ENCODE measurements at places on chromosomes 12 and 14.
A peak's percentile ranks its signal among the peaks of the same experiment; 100 is the strongest.

GRCh38 chr12:11763760-11764520 is 114.5 kb downstream of the ETV6 start:
- no peak for DNase-seq

DNA sequence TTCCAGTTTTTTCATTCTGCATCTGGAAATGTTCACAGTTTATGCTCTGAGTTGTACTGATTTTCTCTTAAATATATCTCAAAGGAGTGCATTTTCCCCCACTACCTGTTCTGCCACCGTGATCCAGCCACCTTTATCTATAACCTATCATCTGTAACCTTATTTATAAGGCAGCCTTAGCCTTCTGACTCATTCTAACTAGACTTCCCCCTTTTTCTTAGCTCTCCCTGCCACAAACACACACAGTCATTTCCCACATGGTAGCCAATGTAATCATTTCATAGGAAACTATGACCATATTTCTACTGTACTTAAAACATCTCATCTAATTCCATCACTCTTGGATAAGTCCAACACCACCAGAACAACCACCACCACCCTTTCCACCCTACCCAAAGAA is 10.8 kb upstream of the GYS2 start:
- DNase-seq: no peak

DNA sequence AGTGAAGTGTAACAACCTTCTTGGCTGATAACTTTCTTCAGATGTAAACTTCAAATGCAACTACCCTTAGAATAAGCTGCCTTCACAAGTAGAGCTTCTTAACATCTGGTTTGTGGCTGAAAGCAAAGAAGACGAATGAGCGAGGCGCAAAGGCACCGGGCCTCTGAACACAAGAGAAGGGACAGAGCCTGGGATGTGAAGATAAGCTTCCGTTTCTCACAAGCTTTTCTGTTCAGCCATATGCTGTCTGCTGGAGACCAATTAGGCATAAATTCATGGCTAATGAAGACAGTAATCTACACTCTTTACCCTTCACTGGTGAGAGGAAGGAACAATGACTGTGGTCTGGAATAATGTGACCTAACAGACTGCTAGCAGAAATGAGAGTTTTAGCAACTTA is 195.2 kb downstream of the ATXN7L3B start:
- no peak for DNase-seq

DNA sequence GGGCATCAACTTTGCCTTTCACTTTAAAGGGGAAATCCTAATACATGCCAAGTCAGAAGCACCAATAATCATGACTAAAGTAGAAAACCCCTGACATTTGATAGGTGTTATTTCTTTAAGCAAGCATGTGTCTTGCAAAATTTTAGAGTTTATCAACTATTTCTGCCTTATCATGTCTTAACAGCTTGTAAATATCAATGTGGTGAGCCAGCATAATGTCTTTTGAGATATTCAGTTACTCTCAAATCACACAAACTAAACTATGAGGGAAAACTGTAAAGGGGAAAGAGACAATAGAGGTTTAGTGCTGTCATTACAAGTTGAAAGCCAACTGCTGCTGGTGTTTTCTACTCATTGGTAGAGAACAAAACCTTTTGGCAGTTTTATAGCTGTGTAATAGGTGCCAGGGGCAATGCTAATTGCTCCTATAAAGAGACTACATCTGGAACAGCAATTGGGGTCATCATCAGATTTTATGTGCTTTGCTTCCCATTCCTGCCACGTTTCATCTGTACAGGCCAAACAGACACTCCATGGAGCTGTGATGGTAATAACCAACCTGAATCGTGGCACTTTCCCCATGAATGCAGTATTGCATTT is 1027.4 kb downstream of the FSCB start:
- no peak for DNase-seq

GRCh38 chr12:13152281-13152680 is 44.2 kb upstream of the EMP1 start:
- no peak for DNase-seq

GRCh38 chr14:77561881-77562280 is 54.6 kb downstream of the SPTLC2 start:
- no peak for DNase-seq

DNA sequence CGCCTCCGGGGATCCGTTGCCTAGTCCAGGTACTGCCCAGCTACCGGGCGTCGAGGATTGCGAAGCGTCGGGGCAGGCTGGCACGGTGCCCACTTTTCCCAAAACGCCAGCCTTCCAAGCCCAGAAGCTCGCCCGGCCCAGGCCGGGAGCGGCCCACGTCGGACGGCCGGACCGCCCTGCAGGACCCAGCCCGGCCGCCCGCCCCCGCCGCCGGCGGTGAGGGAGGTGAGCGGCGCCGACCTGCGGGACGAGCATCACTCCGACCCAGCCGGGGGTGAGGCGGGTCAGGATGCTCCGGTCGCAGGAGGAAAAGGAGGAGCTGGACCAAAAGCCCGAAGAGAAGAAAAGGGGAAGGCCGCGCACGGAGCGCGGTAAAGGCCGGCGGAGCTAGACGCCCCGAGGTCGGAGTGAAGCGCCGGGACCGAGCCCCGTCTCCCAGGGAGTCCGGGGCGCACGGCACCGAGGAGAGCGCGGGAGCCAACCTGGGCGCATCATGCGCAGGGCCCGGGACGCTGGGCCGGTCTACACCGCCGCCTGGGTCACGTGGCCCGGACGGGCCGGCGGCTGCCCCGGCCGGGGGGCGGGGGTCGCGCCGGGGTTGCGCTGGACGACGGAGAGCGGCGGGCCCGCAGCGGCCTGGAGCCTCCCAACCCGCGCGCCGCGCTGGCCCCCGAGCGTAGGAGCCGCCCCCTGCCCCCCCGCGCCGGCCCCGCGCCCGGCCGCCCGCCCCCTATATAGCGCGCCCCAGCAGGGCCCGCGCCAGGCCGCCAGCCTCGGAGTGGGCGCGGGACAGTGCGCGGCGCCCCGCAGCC is at the start of gene AQP5:
AQP5 (plus strand) TSS at position 762 of the 812 bp plus-strand sequence. CDS start 146 bp downstream, outside the sequence.
- no peak for DNase-seq

DNA sequence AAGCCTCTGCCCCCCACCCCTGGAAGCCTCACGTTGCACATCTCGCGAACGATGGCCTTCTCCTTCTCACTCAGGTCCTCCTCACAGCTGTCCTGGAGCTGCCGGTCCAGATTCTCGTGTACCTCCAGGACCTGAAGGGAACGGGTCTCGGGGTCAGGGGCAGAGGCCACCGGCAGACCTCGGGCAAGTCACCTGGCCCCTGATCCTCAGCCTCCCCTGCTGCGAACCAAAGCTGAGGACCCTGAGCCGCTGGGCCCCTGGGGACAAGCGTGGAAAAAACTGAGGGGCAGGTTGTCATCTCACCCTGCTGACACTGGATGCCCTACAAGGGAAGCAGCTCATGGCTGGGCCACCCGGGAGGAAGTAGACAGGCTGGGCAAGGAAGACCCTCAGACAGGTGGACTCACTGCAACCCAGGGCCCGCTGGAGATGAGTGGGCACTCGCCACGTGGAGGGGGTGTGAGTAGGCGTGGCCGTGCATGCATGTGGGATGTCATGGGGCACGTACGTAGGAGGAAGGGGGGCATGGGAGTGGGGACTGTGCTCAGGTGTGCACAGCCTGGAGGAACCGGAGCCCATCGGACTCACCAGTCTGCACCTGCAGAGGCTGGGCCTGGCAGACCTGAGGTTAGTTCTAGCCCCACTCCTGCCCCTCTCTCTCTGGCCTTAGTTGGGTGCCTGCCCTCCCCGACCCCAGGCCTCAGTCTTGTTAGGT is 35.1 kb downstream of the CCNK start:
- peak; percentile 70 for DNase-seq

DNA sequence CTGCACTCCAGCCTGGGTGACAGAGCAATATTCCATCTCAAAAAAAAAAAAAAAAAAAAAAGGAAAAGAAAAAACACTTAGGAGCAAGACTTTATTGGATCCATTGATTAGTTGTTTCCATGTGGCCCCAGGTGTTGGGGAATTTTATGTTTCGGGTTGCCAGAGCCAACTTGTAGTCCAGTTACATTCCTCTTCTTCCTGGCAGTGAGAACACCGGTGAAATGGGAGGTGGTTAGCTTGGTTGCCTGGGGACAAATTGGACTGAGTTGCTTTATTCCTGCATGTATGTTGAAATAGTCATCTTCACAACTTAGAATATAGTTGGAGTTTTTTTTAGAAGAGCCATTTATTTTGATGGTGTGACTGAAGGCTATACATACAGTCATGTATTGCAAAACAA is 12.6 kb downstream of the RCOR1 start:
- DNase-seq: no peak

DNA sequence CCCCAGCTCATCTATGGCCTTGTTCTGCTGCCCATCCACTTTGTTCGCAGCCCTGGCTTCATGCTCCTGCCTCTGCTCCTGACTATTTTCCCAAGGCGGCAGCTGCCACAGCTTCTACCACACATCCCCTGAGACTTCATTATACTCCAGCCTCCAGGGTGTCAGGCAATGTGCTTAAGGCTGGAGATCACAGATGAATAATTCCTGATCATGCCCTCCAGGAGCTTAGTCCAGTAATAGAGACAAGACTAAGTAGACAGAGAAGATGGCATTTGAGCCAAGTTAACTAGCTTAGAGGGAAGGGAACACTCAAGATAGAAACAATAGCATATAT is 7.1 kb downstream of the TAPBPL start:
- no peak for DNase-seq

DNA sequence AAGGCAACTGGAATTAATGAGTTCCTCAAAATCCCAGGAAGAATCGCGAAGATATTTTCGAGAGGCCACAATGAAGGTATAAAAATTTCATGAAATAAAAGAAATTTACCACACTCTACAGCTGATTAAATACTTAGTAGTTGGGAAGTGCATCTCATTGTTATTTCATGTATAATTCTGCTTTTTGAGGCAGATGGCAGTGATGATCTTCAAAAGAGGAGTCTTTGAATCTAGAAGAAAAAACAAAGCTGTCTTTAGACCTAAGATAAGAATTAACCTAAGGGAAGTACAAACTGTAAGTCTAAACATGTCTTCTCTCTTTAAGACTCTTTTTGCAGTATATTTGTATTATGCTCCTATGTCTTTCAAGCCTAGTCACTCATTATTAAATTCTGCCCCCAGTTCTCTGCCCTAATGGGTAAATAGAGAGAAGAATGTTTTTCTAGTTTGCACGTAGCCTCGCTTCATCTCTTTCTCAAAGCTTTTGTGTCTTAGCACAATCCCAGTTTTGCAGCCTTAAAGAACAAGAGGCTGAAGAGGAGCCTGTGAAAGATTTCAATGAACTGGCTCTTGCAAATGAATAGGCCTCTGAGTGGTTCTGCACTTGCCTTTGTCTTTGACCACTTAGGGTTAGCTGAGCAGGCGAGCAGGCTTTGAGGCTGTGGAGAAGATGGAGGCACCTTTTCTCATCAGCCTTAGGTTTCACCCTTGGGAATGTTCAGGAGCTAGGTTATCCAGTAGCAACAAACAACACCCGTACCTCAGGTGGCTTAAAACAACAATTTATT is 32.7 kb downstream of the CFAP54 start:
- DNase-seq: no peak

DNA sequence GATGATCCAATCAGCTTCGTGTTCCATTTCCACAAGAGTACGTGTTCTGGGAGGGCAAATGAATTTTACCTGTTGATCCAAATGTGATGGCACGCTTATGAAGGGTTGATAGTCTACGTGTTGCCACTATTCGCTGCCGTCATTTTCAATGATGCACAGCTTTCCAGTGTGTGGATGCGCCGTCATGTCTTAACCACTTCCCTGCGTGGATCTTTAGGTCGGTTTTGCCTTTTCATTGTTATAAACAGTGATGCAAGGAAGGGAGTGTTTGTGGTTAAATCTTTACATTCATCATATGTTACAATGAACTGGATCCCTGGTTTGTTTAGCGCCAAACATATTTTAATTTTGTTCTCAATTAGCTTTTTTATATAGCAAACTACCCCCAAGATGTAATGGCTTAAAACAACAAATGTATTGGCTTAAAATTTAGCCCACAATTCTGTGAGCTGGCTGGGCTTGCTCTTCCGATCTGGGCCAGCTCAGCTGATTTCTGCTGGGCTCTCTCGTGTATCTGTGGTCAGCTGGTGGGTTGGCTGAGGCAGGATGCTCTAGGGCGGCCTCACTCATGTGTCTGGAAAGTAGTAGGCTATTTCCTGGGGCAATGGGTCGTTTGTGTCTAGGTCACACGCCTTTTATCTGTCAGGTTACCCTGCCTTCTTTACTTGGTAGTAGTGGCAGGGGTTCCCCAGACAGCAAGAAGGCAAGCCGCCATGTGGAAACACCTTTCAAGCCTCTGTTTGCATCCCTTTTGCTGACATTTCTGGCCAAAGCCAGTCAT is 176.7 kb downstream of the CRADD start:
- DNase-seq: no peak

DNA sequence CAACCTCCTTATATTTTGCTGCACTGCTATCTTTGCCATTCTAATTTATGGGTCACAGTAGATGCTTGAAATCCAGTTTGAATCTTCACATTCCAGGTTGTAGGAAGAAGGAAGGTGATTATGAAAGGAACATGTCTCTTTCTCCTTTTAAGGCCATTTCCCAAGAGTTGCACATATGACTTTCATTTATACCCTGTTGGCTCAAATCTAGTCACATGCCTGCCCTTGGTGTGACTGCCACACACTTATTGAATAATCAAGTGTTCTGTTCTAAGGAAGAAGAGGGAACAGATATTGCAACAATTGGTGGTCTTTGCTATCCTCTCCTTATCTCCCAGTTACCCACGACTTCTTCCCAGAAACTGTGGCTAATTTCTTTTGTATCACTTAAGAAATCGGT is 404.3 kb downstream of the TMEM117 start:
- DNase-seq: no peak

DNA sequence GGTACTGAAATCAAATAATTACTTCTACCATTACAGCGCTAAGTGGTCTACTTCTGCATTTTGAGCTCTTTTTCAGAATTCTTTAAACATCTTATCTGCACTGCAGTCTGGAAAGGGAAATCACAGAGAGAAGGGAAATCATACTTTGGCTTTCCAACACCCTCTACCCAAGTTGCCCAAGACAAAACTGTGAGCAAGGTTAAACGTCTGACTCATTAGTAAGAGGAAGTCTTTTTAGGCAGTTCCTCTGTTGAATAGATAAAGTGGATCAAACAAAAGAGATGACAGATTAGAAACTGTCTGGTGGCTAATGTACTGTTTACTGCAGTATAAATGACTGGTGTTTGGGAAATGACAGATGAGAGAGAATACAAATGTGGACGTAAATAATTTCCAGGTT is 858.1 kb downstream of the NRXN3 start:
- no peak for DNase-seq

GRCh38 chr12:58767496-58767895 is 152.8 kb downstream of the LRIG3 start:
- no peak for DNase-seq

DNA sequence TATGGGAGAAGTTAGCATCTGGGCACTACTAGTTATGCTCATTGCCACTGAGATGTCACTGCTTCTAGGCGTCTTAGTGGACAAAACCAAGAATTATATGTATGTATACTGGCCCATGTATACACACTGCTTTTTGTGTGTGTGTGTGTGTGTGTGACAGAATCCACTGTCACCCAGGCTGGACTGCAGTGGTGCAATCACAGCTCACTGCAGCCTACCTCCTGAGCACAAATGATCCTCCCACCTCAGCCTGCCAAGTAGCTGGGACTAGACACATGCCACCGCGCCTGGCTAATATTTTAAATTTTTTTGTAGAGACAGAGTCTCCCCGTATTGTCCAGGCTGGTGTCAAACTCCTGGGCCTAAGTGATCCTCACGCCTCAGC is 25.2 kb downstream of the LIMA1 start:
- peak; percentile 76 for DNase-seq
